ENCODE measurements at places on chromosomes 6 and 20. TPM values are rescaled to one million over a fixed set of nuclear protein-coding genes. Genes with fewer than 3 reads are reported as not detected.

REM1 gene
- not detected for total RNA-seq

POU5F1 gene
- not detected for total RNA-seq

COL21A1 gene
- total RNA-seq, result 1.0 TPM

SLC16A10 gene
- not detected for total RNA-seq

LTA gene
- not detected for total RNA-seq

BEND3 gene
- total RNA-seq, result 1.4 TPM

ELOVL2 gene
- total RNA-seq, result 0.16 TPM

SIRPB1 gene
- total RNA-seq, result not detected

MOXD1 gene
- 16.0 TPM for total RNA-seq

HCRTR2 gene
- total RNA-seq, result not detected

GPSM3 gene
- 17.7 TPM for total RNA-seq

CNKSR3 gene
- 1.8 TPM for total RNA-seq

TEAD3 gene
- total RNA-seq, result 33.4 TPM

RNF182 gene
- total RNA-seq, result 5.3 TPM

ZBTB12 gene
- 2.0 TPM for total RNA-seq

OR2J3 gene
- not detected for total RNA-seq

CST2 gene
- not detected for total RNA-seq

MCM8 gene
- total RNA-seq, result 4.2 TPM

PAK5 gene
- not detected for total RNA-seq

FNDC1 gene
- not detected for total RNA-seq

SCRT2 gene
- not detected for total RNA-seq

COL9A3 gene
- 44.4 TPM for total RNA-seq

ZBTB9 gene
- 3.0 TPM for total RNA-seq

TBC1D7 gene
- total RNA-seq, result 22.9 TPM

Measured in epithelial cell of alveolus of lung (primary cell).